ENCODE measurements at places on chromosomes 13 and 19.
A peak's percentile ranks its signal among the peaks of the same experiment; 100 is the strongest.

- DNase-seq, result peak; percentile 93
These were observed 977 bp upstream of the EFNB2 start for GRCh38 chr13:106536244-106537034.

DNA sequence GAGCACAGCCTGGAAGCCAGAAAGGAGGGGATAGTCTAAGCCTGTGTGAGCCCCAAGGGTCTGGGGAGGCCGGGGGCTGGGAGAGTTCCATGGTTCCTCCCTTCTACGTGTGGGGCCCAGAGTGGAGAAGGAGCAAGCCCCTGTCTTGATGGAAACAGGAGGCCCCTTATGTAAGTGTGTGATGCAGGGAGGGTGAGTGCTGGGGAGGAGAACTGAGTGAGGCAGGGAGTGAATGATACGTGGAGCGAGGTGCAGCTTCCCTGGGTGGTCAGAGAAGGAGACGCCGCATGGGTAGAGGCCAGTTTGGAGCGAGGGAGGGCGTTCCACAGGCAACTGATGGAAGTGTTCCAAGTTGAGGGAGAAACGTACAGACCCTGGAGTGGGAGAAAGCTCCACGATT lies 16.0 kb downstream of the MAG start:
- no peak for DNase-seq

DNA sequence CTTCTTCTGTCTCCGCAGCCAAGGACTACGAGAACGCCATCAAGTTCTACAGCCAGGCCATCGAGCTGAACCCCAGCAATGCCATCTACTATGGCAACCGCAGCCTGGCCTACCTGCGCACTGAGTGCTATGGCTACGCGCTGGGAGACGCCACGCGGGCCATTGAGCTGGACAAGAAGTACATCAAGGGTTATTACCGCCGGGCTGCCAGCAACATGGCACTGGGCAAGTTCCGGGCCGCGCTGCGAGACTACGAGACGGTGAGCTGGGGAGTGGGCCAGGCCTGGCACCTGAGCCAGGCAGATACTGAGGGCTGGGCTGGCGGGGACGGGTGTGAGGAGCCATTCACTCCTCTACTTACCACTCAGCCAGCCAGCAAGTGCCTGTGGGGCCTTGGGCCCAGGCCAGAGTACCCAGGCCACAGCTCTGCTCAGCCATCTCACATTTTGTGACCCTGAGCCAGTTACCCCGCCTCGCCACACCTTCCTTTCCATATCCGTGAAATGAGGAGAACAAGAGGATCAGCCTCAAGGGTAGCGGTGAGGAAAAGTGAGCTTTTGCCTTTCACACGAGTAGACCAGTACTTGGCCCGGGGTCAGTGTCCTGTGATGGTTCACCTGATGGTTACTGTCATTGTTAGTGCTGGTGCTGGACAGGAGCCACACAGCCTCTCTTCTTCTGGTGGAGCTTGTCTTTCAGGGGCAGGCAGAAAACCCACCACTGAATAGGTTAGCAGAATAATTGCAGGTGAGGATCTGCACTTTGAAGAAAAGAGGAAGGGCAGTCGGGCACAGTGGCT lies 7.0 kb downstream of the PPP5C start:
- DNase-seq, result no peak

- no peak for DNase-seq
These were observed 235.6 kb downstream of the SHISA2 start for GRCh38 chr13:25816239-25816638.

DNA sequence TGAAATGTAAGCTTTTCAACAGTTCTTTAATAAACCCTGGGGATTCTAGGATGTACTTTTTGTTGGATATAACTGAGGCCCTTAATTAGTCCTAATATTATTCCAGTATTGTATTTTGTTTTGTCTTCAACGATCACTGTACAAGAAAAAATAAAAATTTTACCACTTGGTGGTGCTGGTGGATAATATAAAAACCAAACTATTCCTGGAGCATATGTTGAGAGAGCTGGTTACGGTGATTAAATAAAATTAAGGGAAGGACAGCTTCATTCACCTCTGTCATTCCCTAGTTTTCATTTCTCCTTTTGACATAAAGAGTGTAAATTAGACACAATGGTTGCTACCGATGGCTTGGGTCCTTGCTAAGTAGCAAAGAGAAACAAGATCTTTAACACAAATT lies 598.6 kb upstream of the PCDH20 start:
- DNase-seq, result no peak

- peak; percentile 89 for DNase-seq
These were observed 447.4 kb downstream of the COG6 start for GRCh38 chr13:40102854-40103253.

DNA sequence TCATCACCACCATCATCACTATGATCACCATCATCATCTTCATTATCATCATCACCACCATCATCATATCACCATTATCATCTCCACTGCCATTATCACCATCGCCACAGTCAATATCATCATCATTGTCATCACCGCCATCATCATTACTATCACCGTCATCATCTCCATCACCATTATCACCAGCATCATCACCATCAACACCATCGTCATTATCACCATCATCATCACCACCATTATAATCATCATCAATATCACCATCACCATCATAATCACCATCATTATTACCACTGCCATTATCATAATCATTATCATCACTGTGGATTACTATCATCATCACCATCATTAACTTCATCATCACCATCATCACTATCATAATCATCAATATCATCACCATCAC lies 17.3 kb upstream of the ARHGEF18 start:
- DNase-seq, result no peak

DNA sequence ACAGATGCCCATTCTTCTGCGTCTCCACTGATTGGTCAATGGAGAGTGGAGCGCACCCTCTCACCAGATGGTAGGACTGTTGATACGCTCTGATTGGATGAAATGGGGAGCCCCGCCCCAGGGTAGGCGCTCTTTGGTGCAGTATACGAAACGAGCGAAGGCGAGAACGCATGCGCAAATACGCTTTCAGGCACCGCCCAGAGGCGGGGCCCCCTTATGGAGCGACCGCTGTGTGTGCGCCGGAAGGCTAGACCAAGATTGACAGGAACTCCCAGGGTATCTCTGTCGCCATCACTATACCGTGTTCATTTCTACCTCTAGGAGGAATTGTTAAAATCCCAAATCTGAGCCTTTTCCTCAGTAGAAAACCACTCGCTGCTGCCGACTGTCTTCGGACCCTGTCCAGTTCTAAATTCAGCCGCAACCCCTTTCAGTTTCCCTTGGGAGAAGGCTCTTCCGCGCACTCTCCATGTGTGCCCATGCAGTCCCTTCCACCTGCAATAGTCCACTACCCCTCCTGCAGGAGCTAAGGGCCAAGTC lies 720 bp upstream of the HNRNPL start:
- DNase-seq, result peak; percentile 96

DNA sequence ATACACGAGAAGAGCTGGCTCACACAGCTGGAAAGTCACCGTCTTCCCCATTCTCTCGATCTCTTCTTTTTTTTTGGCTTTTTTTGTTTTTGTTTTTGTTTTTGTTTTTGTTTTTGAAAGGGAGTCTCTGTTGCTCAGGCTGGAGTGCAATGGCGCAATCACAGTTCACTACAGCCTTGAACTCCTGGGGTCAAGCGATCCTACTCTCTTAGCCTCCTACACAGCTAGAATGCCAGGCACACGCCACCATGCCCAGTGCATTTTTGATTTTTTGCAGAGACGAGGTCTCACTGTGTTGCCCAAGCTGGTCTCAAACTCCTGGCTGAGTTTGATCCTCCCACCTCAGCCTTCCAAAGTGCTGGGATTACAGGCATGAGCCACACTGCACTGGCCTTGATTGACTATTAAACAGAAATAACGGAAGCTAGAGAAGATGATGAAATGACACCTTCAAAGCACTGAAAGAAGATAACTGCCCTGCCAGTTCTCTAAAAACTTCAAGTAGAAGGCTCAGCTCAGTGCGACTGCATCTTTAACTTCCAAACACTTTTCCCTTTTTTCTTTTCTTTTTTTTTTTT lies 4.0 kb downstream of the FXYD3 start:
- no peak for DNase-seq

DNA sequence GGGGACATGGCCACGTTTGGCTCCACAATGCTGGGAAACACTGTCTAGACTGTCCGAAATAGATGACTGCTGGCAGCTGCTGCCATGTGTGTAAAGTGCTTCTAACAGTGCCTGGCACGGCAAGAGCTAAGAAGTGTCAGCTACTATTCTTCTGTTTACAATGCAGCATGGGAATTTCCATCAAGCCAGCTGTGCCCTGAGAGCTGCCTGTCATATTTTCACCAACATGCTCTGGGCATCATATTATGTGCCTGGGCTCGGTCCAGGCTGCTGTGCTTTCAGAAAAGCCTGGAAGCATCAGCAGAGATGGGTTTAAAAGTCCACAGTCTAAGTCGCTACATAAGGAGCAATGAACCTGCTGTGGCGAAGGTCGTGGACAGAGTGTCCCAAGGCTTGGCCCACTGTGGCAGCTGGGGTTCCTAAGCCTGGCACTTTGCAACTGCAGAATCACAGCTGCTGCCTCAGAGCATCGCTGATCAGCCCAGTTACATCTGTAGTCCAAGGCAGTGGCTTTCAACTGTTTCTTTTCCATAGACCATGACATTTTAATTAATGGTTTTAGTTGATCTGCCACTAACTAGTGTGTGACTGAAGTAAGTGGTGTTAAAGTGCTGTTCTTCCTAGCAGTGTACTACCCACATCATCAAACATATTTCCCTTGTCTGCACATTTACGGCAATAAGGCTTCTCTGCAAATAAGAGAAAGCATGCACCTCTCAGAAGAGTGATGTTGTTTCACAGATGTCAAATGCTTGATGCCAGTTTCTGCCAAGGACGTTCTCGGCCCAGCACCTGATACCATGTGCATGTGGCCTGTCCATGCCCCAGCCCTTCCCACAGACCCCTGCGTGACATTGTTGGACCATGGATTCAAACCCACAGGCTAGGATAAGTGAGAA lies 95.7 kb upstream of the C1QTNF9B start:
- no peak for DNase-seq

GRCh38 chr19:37928527-37929286 lies 21.7 kb downstream of the SIPA1L3 start:
- no peak for DNase-seq

DNA sequence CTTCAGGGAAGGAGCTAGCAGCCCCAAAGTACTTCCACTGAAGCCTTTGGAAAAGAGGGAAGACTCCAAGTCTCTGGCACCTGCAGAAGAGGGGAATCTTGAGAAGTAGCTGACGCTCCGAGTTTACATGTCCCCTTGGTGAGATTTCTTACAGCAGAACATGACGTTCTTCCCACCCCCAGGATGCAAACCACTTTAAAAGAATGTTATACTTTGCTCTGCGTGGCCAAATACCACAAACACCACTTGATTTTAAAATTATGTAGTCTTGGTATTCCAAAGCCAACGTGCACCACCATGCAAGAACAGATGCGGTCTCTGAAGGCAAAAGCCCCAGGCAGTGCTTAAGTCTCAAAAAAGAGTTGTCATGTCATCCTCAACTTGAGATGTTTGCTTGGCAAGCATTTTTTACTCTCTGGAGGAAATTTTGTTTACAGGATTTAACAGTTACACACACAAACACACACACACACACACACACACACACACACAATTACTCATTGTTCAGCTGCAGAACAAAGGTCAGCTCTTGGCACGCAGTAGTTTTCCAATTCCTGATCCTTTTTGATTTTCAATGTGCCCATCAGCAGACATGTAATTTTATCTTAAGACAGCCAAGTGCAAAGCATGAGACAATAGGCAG lies 106.1 kb downstream of the RGCC start:
- DNase-seq, result no peak

DNA sequence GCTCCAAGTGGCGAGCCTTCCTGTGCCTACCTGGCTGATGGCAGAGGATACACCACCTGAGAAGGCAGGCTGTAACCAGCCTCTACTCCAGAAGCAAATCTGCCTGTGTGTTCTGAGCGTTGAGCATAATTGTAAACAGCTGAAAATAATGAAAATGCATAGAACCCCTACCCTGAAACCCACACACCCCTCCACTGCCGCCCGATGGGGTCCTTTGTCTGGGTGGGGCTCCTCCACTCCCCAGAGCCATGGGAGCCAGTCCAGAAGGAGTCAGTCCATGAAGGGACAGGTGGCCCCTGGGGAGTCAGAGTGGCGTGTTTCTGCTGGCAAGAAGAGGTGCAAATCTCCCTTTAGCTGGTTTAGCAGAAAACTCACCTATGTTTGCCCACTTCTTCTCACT lies 8.0 kb upstream of the SOX1 start:
- no peak for DNase-seq

DNA sequence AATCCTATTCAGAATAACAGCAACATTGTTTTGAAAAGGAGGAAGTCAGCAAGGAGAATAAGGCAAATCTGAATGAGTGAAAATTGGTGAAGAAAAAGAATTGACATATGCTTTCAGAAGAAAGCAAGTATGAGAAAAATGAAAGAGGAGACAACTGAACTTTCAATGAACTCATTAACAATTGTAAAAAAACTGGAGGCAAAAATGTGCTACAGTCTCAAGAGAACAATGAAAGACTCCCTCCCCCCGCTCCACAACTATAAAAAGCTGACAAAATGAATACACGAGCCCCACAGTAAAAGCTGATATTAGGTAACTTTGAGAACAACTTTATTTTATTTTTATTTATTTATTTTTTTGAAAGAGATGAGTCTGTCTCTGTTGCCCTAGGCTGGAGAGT lies 373.1 kb downstream of the DIAPH3 start:
- DNase-seq, result no peak

DNA sequence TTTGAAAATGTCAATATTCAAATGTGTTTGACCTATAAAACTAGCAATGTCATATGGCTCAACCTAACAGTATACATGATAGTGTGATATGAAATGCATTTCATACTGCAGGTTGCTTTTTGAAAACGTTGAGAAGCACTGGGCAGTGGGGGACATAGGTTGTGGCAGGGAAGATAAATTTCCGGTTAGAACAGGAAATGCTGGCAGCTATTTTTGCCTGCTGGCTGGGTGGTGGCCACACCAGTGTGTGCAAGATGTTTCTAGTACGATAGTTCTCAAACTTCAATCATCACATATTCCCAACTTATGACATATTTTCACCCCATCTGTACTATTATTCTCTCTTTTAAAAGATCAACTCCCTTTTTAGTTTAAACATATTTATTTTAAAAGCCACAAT lies 17.2 kb downstream of the FXYD5 start:
- no peak for DNase-seq

DNA sequence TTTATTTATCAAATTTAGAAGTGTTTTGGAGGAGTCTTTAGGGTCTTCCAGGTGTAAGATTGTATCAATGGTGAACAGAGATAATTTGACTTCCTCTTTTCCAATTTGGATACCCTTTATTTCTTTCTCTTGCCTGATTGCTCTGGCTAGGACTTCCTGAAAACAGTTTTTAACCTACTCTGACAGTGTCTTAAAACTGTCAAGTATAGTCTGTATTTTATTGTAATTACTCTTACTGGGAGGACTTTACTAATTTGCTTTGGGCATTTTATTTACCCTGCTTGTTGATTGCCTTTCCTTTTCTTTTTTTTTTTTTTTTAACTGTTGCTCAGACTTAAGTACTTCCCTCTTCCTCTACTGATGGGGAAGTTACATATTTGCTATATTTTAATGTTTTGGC lies 81.3 kb downstream of the URI1 start:
- no peak for DNase-seq

Measured in stimulated activated naive CD8-positive, alpha-beta T cell treated with anti-CD3 and anti-CD28 coated beads, Interleukin-15, Interleukin-2, amounts not matched to agents 100 U/mL and 50 U/mL, for 24 hours (primary cell).